Esophagus squamous epithelium (tissue), 5 donors: ENCODE measurements at places on chromosomes 11 and 22.

GRCh38 chr11:12640926-12641849 lies 33.0 kb upstream of the TEAD1 start:
- DNase-seq = no peak

GRCh38 chr11:111555255-111555654 lies 14.7 kb downstream of the LAYN start:
- DNase-seq = no peak

- DNase-seq = no peak
Observed at GRCh38 chr22:28051787-28052356, 132.8 kb upstream of the PITPNB start.

DNA sequence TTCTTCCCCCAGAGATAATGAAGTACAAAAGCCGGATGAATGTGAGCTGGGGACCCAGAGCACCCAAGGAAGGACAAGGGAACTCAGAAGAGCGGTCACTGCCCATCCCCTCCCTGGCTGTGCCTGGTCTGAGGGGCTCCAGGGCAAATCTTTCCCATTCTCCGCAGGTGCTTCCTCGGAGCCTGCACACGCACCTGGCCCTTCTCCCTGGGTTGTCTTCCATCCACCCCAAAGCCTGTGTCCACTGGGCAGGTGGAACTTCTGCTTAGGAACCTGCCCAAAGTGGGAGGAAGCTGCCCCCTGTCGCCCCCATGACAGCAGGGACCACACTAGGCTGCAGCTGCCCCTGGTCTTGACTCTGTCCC lies 121.0 kb upstream of the FGF3 start:
- DNase-seq = no peak

- DNase-seq = no peak
Observed at GRCh38 chr22:43205748-43206508, 19.0 kb upstream of the TTLL12 start.

GRCh38 chr11:9789910-9790309 lies 126.0 kb downstream of the SWAP70 start:
- no peak for DNase-seq

GRCh38 chr11:92776676-92777075 lies 192.8 kb upstream of the MTNR1B start:
- no peak for DNase-seq
